Dermis microvascular lymphatic vessel endothelial cell (primary cell): ENCODE measurements at places on chromosomes 5 and 9. TPM values are rescaled to one million over a fixed set of nuclear protein-coding genes. Genes with fewer than 3 reads are reported as not detected.
A peak's percentile ranks its signal among the peaks of the same experiment; 100 is the strongest.

The MCIDAS gene
- not detected in 2 replicates for total RNA-seq

GRCh38 chr5:134565791-134566740 is 40.6 kb downstream of the JADE2 start:
- no peak for DNase-seq

- DNase-seq: peak; percentile 17
Observed at GRCh38 chr9:132973713-132974112, 4.8 kb upstream of the GFI1B start.

DNA sequence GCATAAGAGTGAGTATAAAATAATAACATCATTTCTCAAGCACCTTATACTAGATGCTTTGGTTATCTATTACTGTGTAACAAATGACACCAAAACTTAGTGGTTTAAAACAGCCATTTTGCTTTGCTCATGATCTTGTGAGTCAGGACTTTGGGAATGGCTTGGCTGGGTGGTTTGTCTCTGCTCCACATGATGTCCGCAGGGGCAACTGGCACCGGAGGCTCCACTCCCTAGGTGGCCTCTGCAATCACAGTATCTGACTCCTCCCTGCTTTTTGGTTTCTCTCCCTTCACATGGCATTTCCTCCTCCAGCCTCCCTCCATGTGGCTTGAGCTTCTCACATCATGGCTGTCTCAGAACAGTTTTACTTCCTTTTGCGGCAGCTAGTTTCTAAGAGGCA is 259.5 kb downstream of the GAS1 start:
- DNase-seq: no peak

The HMMR gene
- total RNA-seq: 5.7 and 27.1 TPM in 2 replicates

DNA sequence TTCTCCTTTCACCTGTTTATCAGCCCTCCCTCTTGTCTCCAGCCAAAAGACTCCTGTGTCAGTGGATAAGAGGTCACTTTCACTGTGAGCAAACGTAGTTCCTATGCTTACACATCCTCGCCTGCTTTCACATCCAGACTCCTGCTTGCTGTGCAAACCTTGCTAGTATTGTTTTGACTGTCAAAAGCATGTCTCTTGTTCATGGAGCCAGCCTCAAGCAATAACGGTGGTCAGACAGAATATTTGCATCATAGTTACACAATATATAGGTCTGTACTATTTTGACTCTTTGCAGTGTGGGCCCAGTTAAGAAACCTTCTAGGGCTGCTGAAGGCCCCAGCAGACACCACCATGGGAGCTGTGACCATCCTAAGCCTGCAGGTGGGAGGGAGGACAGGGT is 420.0 kb downstream of the SEMA5A start:
- DNase-seq: no peak

GRCh38 chr5:124669956-124670721 is 76.3 kb downstream of the ZNF608 start:
- no peak for DNase-seq

DNA sequence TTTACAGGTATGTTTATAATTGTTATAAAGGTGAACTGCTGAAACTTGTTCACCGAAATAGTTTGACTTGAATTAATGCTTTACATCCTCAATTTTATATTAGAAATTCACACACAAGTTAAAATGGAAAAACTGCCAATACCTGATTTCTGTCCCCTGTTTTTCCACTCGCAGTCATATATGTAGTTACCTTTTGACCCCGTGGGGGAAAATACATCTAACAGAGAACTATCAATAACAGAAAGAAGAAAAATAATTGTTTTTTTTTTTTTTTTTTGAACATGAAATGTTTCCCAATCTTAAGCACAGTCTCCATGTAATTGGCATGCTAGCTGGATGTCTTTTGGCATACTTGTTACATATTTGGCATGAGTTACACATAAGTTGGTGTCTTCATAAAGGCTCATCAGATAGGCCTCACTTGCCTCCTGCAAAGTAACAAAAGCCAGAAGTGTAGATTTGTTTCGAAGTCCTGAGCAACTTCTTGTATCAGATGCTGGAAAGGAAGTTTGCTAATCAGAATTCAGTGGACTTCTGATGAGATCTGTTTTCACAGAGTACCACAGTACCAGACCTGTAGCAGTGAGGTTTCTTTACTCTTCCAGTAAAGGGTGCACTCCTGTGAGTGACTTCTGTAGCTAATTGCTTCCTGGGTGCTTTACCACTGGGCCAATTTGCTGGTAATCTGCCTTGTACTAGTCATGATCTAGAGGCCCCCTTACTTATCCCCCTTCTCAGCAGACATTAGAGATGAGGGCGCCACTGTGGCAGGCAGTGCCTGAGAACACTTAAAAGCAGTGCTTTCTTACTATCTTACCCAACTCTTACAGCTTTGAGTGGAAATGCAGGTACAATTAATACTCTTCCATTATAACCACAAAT is 36.2 kb upstream of the CXXC5 start:
- no peak for DNase-seq

The OCLN gene
- total RNA-seq: 0.90 and 1.5 TPM in 2 replicates

GRCh38 chr5:123098767-123099513 is 9.9 kb downstream of the PRDM6 start:
- DNase-seq: no peak

The ACTBL2 gene
- total RNA-seq: not detected in 2 replicates

The VLDLR gene
- total RNA-seq: 5.5 and 7.2 TPM in 2 replicates

- no peak for DNase-seq
Observed at GRCh38 chr5:43994352-43994708, 391.4 kb downstream of the NNT start.

The C1QTNF2 gene
- 0.26 and 0.38 TPM in 2 replicates for total RNA-seq

- no peak for DNase-seq
Observed at GRCh38 chr9:79661279-79661678, 89.5 kb downstream of the TLE4 start.

DNA sequence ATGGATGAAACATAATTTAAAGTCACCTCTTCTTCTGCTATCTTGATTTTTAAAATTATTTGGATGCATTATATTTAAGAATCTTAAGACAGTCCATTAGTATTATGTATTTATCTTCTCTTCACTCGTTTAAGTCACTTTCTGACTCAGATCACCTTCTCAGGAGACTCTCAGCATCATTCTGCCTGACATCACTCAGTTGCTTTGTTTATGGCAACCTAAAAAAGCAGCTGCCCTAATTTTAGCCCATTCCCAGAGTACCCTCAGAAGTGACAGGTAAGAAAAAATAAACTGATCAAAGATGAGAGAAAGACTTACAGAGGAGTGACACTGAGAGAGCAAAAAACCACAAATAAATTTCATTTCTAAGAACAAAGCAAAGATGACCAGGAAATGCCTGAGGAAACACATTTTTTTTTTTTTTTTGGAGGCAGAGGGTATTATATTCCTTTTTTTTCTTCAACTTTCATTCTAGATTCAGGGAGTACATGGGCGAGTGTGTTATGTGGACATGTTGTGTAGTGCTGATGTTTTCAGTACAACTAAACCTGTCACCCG is 140.5 kb downstream of the MUSK start:
- no peak for DNase-seq

- DNase-seq: no peak
Observed at GRCh38 chr9:120214332-120214731, 365.6 kb downstream of the CDK5RAP2 start.

The PTPA gene
- total RNA-seq: 98.8 and 114 TPM in 2 replicates

- peak; percentile 95 for DNase-seq
Observed at GRCh38 chr5:124536333-124536732, 210.1 kb downstream of the ZNF608 start.

- no peak for DNase-seq
Observed at GRCh38 chr5:32462618-32463017, 18.1 kb upstream of the ZFR start.

DNA sequence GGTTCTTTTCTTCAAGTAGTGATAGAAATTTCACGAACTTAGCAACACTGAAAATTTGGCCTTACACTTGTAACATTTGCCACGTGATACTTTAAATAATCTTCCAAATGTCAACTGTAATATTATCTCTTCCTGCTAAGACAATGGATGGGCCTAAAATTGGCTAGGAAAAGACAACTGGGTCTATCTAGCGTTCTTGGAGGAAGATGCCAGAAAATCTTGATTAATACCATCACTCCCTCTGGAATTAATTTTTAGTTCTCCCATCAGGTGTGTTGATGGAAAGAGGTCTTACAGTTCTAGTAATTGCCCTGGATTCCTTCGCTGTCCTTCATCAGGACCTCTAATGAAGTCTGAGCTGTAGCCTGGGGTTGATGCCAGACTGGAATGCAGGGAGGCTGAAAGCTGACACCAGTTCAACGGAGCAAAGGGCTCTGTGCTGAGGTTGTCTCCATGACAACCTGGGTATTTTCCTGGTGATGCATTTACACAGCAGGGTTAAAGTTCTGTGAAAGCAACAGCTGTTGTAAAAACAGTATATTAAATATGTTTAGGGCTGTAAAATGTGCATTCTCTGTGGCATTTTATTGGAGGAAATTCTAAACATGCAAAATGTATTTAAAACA is 92.3 kb downstream of the GAS1 start:
- no peak for DNase-seq

DNA sequence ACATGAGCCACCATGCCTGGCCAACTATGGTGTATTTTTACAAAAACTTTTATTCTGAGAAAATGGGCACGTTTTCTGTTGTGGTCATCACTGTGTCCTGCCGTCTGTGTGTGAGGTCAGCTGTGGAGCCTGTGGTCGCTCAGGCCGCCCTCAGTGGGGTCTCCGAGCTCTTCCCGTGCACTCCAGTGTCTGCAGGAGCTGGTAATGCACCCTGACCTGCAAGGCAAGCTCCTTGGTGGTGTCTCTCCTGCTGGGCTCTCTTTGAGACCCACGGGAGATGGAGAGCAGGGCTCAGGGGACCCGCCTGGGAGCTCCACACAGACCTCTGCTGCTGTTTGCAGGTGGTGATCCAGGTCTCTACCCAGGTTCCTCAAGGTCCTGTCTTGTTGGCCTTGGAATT is 9.6 kb upstream of the AHRR start:
- DNase-seq: no peak

The NEUROG1 gene
- total RNA-seq: not detected in 2 replicates

DNA sequence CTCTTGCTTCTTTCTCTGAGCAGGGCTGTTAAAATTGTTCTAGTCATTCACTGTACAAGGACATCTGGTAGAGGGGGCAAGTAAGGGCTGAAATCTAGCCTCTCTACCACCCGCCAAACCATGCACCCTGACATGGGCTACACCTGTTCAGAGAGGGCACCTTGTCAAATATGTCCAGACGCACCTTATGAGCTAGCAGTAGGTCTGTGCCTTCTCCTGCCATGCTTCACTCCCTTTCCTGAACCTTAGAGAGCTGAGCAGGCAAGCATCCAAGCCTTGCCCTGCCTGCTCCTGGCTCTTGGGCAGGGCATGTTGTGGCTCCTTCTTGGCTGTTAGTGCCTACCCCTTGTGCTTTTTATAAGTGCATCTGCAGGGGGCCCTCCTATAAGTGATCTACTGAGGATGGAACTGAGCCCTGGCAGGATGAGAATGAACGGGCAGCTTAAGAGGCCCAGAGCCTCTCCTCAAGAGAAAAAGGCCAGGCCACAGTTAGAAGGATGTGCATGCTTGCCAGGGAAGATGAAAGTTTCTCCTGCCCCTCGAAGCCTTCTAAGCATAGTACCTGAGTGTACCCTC is 3.8 kb upstream of the NEUROG1 start:
- DNase-seq: no peak

DNA sequence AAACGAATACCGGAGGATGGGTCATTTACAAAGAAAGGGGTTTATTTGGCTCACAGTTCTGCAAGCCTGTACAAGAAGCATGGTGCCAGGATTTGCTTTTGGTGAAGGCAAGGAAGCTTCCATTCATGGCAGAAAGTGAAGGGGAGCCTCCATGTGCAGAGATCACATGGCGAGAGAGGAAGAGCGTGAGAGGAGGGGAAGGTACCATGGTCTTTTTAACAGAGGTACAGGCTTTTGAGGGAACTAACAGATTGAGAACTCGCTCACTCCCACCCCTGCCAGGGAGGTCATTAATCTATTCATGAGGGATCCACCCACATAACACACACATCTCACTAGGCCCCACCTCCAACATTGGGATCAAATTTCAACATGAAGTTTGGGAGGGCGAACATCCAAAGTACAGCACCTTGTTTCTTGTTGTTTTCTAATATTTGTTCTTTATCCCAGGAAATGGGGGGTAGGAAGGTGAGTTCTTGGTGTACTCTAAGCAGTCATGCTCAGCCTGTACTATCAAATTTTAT is 18.5 kb downstream of the TMC1 start:
- DNase-seq: no peak

DNA sequence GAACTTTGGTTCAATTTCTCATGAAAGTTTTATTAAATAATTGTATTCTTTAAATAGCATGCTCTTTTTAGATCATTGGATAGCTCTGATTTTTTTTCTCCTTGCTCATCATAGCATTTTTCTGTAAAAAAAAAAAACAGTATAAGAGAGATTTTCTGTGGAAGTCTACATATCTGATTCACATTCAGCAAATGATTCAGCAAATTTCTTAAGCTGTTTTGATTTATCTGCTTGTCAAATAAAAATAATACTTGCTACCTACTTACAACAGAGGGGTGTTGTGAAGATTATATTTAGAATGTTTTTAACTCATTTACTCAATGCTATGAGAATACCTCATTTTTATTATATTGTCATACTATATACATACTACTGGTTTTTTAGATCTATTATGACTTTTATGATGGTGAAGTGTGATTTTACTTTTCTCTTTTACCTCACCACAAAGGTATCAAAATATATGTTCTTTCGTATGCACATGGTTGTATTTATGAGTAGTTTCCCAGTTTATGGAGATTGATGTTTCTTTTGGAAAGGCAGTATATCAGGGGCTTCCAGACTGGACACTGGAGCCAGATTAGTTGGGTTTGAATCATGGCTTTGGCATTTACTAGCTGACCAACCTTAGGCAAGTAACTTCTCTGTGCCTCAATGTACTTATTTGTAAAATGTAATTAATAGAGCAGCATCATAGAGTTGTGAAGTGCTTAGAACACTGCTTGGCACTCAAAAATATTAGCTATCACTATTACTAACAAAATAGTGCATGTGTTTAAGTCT is 25.5 kb downstream of the TNPO1 start:
- DNase-seq: peak; percentile 29

- DNase-seq: no peak
Observed at GRCh38 chr5:149448431-149448830, 69.3 kb upstream of the IL17B start.

- no peak for DNase-seq
Observed at GRCh38 chr5:169100735-169101075, 200.2 kb downstream of the SLIT3 start.

DNA sequence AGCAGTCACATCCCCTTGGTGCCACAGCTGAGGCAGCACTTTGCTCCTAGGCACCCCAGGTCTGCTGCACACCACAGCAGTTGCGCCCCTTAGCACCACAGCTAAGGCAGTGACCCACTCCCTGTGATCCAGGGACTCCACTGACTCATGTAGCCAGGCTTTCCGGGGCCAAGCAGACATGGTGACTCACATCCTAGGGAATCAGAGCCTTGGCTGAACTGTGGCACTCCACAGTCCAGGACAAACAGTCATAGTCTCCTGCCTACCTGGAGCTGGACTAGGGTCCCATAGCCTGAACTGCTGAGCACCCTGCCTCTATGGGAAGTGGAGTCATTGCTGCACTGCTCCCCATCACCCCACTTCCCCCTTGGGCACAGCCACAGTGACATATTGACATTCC is 338.7 kb downstream of the NPR3 start:
- DNase-seq: peak; percentile 71

The FCN2 gene
- total RNA-seq: not detected in 2 replicates
